H4 (cell line): ENCODE measurements at places on chromosomes 6 and 20.

DNA sequence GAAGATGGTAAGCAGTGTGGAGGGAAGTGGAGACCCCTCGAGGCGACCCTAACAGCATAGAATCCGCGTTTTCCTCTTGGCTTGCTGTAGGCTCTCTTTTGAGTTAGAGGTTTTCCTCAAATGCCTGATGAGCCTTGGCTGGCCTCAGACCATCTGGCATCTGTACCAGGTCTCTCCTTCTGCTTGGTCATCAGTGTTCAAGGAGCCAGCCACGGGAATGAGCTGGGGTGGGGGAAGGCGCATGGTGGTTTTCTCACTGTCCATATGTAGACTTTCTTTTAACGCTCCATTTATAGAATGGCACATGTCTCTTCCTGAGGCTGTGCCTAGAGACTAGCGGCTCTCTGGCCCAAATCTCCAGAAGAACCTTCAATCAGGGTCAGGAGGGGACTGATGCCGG, 8.1 kb upstream of the GUCA1A start:
- DNase-seq: no peak

GRCh38 chr6:160162030-160162566, 40.5 kb downstream of the SLC22A1 start:
- DNase-seq: no peak

- no peak for DNase-seq
Measured at GRCh38 chr6:29941916-29942274, 437 bp upstream of the HLA-A start.

GRCh38 chr6:10180138-10181074, 234.5 kb downstream of the TFAP2A start:
- no peak for DNase-seq

- DNase-seq: peak; percentile 6
Measured at GRCh38 chr6:147699637-147700036, 191.1 kb downstream of the SAMD5 start.

DNA sequence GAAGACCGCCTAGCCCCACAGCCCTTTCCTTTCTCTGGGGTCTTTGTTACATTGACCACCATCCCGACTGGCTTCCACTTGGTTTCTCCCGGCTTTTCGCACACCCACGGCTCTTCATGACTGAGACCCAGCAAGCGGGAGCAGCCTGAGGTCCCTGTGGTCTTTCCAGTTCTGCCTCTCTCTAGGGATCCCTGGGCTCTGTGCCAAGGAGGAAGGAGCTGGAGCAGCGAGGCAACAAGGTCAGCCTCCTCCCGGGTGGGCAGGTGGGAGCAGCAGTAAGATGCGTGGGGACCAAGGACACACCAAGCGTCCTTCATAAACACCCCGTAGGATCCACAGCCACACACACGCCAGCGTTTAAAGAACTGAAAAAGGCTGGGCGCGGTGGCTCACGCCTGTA, 29.6 kb upstream of the MRGBP start:
- no peak for DNase-seq

DNA sequence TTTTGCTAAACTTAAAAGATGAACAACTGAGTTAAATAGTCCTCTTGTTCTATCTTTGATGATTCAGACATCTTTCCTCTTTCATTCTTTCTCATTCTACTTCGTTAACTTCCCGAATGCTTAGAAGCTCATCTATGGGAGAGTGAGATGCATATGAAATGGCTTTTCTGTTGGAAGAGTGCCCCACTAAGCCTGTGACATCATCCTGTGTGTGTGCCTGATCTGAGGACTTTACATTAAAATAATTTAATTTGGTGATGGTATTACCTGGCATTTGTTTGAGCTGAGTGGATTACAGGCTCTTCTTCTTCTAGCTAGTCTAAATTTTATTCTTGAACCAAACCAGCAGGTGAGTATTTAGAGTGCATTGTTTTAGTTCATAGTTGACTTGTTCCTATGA, 626.5 kb downstream of the QKI start:
- DNase-seq: no peak

DNA sequence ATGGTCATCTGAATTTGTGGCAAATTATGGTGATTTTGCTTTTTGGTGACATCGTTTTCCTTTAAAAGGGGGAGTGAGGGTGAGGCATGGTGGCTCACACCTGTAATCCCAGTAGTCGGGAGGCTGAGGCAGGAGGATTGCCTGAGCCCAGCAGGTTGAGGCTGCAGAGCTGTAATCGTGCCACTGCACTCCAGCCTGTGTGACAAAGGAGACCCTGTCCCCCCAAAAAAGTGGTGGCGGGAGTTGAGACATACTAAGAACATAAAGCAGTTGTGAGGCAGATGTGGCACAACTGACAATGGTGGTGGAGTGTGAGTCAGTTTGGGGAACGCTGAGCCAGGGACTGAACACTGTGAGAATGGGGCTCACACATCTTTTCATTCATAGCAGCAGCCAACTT, 45.5 kb downstream of the ADNP start:
- DNase-seq: no peak

GRCh38 chr6:72620871-72621290, 983 bp upstream of the KCNQ5 start:
- no peak for DNase-seq

DNA sequence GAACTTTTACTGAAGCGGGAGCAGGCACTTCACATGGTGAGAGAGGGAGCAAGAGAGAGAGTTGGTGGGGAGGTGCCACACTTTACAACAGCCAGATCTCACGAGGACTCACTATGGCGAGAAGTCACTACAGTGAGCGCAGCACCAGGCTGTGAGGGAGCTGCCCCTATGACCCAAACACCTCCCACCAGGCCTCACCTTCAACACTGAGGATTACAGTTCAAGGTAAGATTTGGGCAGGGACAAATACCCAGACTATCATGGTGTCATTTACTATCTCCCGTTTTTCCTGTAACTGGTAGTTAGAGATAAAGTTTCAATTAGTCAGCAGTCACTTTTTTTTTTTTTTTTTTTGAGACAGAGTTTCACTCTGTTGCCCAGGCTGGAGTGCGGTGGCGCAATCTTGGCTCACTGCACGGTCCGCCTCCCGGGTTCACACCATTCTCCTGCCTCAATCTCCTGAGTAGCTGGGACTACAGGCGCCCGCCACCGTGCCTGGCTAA, 7.8 kb downstream of the RBCK1 start:
- DNase-seq: no peak

- no peak for DNase-seq
Measured at GRCh38 chr6:11645016-11645415, 107.5 kb downstream of the TMEM170B start.

GRCh38 chr6:3722785-3723184, 28.7 kb downstream of the PXDC1 start:
- no peak for DNase-seq

- no peak for DNase-seq
Measured at GRCh38 chr6:137452333-137452894, 41.8 kb downstream of the OLIG3 start.

- no peak for DNase-seq
Measured at GRCh38 chr6:16684896-16685554, 76.2 kb downstream of the ATXN1 start.

DNA sequence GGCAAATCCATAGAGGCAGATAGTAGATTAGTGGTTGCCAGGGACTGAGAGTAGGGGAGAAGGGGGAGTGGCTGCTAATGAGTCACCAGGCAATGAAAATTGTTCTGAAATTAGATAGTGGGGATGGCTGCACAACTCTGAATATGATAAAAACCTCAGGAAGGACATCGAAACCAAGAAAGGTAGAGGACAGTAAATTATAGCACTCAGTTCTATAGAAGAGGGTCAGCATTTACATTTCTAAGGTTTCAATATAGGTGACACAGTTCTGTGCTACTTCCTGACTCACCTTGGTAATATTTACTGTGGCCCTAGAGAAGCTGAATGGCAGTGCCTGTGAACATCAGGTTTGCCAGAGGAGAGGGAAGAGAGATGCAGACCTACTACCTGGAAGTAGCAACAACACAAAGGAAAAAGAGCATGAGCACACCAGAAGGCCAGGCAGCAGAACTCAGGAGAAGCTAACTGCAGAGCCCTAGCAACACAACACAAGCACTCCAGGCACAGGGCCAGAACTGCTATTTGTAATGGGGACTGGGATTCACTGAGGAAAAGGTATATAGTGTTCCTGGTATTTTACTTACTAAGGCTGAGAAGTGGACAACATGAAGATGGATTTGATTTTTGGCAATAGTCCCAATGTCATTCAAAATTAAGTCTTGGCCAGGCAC, 75.9 kb downstream of the PLCG1 start:
- DNase-seq: no peak

- no peak for DNase-seq
Measured at GRCh38 chr6:157143171-157143889, 180.0 kb downstream of the TMEM242 start.

GRCh38 chr20:36170542-36171215, 16.1 kb downstream of the EPB41L1 start:
- no peak for DNase-seq

GRCh38 chr20:64114356-64114971, 7.1 kb upstream of the NPBWR2 start:
- no peak for DNase-seq

DNA sequence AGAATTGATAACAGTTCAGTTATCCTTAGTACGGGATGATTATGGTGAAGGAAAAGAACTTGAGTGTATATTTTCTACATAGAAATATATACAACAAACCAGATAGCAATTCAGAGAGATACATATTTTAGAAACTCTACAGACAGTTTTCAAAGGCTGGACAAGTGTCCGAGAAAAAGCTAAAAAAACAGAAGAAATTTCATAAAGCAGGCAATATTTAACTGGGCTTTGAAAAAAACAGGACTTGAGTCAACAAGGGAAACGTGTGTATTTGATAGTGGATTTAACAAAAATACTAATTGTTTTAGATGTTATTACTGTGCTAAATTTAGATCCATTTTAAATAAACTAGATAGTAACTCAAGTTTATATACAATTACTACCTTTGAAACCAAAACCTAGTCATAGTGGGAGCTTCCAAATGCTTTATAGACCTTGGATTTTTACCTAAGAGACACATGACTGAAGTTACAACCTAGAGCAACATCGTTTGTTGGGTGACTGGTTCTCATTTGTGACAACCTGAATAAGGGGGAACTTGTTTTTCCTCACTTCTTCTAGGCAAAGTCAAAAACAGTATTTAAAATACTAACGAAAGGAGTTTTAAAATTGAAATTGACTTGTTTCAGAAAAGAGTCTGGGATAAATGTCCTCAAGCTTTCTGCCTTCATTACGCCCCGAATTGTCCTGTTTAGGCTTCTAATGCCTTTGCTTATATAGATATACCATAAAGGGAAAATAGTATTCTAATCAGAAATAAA, 116.7 kb upstream of the PRSS16 start:
- DNase-seq: no peak

DNA sequence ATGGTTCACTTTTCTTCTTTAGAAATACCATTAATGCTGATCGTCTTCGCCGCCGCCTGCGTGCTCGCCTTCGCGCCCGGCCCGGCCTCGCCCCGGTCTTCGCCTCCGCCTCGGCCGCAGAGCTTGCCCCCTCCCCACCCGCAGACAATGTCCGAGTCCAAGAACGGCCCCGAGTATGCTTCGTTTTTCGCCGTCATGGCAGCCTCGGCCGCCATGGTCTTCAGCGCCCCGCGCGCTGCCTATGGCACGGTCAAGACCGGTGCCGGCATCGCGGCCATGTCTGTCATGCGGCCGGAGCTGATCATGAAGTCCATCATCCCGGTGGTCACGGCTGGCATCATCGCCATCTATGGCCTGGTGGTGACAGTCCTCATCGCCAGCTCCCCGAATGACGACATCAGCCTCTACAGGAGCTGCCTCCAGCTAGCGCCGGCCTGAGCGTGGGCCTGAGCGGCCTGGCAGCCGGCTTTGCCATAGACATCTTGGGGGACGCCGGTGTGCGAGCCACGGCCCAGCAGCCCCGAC, 4.8 kb upstream of the PRPH2 start:
- DNase-seq: no peak

DNA sequence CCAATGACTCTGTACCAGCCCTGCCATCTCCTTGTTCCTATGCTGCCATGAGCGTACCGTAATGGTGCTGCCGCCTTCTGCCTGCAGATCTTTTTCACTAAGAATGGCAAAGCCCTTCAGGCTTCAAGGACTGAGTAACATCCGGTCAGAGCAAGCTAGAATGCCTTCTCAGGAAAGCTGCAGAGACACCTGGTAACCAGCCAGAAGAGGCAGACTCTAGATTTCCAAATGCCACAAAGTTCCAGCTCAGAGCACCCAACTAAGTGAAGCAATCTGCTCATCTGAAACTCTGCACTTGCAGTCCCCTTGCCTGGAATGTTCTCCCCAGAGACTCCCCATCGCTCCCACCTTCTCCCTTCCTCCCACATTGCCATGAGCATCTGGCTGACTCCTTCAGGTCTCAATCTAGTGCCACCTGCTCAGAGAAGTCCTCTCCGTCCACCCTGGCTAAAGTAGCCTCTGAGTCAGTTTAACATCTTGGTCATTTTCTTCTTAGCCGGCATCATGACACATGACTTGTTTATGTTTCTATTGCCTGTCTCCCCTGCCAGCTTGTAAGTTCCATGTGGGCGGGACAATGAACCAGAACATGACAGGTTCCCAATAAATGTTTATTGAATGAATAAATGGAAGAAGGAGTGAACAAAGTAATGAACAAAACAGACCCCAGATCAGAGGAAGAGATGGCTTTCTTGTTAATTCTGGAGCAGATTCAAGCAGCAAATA, 6.9 kb upstream of the OCSTAMP start:
- peak; percentile 47 for DNase-seq

DNA sequence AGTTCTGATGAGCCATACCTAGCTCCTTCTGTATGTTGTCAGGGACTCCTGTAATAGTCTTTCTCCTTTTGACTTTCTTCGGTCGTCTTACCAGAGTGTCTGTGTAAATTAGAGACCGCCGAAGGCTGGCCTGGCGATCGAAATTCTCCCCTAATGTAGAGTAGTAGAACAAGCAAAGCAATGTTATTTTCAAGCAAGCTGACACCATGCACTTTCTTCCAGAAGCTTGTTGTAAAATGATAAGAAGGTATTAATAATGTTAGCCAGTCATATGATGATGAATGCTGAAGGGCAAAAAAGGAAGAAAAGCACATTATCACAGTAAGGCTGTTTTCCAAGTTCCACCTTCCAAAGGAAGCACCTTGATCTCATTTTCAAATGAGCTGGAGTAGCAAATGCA, 37.9 kb downstream of the HEBP2 start:
- no peak for DNase-seq

GRCh38 chr6:117425431-117426153, at the start of gene ROS1:
TSS of gene ROS1 (minus strand) at chr6:117425942. CDS start at chr6:117425656, 286 bp downstream.
- DNase-seq: no peak

DNA sequence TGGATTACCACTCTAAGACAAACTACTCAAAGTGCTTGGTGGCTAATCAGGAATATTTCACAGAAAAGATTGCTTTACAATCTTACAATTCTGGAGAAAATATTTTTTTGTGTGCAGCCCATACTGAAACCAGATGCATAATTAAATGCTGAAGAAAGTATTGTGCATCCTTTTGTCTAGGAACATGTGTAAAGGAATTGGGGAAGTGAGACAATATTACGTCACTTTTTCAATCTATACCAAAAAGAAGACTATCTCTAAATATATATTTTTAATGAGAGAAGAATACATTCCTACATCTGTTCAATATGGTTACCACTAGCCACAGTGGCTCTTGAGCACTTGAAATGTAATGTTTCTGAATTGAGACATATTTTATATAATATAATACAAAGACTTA, 992.5 kb upstream of the ADGRB3 start:
- no peak for DNase-seq

GRCh38 chr20:57869951-57870315, 160.1 kb upstream of the PMEPA1 start:
- no peak for DNase-seq

- DNase-seq: no peak
Measured at GRCh38 chr20:45507011-45507820, 8.2 kb downstream of the SPINT3 start.
